A673 (cell line): ENCODE measurements at places on chromosomes 3 and 15. TPM values are rescaled to one million over a fixed set of nuclear protein-coding genes. Genes with fewer than 3 reads are reported as not detected.

The SLC22A14 gene
- total RNA-seq, result 0.22 and 0.26 TPM in 2 replicates

The DPPA2 gene
- total RNA-seq, result not detected in 2 replicates

The ZNF502 gene
- total RNA-seq, result 1.6 and 2.2 TPM in 2 replicates

The SOX14 gene
- not detected in 2 replicates for total RNA-seq

The CTXN2 gene
- total RNA-seq, result not detected in 2 replicates

The CPNE9 gene
- not detected in 2 replicates for total RNA-seq

The NLGN1 gene
- 0.39 and 1.4 TPM in 2 replicates for total RNA-seq

The STXBP5L gene
- total RNA-seq, result not detected in 2 replicates

The MAP1A gene
- 65.8 and 83.8 TPM in 2 replicates for total RNA-seq

The CXCR6 gene
- not detected in 2 replicates for total RNA-seq

The HTR3E gene
- not detected in 2 replicates for total RNA-seq

The GNAT1 gene
- not detected in 2 replicates for total RNA-seq

The CTNNB1 gene
- total RNA-seq, result 134 and 154 TPM in 2 replicates
